ENCODE measurements at places on chromosomes 11 and 22.

DNA sequence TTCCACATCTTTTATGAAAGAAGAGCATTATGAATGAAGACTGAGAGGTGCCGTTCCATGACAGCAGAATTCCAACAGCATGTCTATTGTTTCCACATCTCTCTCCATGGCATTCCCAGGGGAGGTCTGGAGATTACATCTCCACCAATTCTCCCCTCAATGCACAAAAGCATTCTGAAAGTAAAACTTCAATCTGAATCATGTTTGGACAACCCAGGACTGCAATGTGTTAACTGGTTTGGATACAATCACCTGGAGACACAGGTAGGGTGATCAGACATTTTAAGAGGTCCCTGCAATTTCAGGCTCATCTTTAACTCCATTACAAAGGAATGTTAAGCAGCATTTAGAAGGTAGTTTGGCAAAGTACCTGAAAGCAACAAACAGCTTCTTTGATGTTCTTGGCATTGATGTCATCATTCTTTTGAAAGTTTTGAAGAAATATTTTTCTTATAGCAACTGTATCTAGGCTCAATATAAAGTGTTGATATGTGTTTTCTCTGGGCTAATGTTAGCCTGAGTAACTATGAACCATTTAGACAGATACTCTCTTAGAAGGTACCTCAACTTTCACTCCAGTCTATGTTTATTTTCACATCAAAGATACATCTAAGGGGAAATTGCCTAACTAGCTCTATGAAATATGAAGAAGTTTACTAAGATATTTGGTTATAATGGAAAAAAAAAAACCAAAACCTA is 181.4 kb upstream of the MTMR2 start:
- no peak for DNase-seq

DNA sequence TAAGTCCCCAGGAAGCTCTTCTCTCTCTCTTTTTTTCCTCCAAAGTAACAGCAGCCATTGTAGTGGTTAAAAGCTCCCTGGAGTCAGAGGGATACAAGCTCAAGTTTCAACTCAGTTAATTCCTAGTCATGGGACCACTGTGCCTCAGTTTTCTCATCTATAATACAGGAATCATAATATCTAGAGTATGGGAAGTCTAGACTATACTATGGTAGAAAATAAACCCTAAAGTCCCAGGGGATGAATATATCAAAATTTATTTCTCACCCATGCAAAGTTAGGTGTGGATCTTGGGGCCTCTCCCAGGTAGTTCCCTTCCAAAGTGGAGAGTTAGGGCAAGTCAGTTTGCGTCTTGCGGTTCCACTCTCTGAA is 33.7 kb downstream of the C11orf58 start:
- DNase-seq, result no peak

DNA sequence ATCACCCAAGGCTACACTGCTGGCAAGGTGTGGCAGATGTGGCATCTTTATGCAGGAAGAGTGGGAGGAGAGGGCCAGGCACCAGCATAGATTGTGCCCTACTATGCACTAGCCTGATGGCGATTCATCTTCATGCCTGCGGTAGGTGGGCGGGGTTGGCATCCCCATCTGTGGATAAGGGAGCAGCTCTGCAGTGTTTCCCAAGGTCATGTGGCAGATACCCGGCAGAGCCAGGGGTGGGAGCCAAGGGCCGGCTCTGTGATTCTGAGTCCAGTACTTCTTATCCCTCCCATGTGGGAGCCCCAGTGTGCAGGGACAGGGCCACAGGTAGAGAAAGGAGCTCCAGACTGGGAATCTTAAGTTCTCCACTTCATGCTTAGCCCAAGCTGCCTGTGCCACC is 20.0 kb downstream of the CD82 start:
- DNase-seq, result no peak

GRCh38 chr22:33746501-33746928 is 173.8 kb downstream of the LARGE1 start:
- no peak for DNase-seq

DNA sequence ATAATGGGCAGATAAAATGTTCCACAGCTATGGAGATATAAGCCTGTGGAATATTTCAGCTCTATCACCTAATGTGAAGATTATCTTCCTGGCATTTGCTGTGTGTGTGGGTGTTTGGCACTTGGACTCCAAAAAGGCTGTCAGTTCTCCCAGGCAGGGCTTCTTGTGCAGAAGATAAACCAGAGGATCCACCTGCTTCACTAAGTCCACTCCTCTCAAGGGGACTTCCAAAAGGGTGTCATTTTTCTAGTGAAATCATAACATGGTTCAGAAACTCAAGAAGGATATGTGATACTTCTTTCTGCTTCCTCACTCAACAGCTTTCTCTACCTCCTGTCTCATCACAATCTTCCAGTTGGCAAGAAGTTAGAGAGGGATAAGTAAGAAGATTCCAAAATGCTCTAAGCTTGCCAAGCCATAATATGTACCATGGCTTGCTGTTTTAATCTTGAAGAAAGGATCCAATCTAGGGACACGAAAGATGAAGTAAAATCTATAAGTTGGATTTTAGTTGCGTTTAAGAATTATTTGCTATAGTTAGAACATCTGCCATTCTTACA is 206.2 kb upstream of the MTMR2 start:
- DNase-seq, result no peak

- no peak for DNase-seq
These were observed 5.4 kb downstream of the FJX1 start for GRCh38 chr11:35623621-35624168.

GRCh38 chr22:46587492-46588278 is 32.5 kb upstream of the GRAMD4 start:
- DNase-seq, result no peak

DNA sequence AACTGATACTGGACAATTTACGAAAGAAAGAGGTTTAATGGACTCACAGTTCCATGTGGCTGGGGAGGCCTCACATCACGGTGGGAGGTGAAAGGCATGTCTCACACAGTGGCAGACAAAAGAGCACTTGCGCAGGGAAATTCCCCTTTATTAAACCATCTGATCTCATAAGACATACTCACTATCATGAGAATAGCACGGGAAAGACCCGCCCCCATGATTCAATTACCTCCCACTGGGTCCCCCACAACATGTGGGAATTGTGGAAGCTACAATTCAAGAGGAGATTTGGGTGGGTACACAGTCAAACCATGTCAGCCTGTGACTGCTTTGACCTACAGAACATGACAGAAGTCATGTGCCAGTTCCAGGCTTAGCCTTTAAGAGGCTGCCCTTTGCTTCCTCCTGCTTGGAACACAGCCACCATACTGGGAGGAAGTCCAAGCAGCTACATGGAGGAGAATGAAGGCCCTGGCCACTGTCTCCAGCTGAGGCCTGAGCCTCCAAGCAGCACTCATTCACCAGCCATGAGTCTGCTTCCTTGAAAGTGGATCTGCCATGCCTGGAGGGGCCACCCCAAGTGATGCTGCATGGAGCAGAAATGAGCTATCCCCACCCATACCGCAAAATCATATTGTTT is 10.9 kb upstream of the GAL start:
- DNase-seq, result no peak

- no peak for DNase-seq
These were observed 40.2 kb upstream of the CELSR1 start for GRCh38 chr22:46577368-46578249.

DNA sequence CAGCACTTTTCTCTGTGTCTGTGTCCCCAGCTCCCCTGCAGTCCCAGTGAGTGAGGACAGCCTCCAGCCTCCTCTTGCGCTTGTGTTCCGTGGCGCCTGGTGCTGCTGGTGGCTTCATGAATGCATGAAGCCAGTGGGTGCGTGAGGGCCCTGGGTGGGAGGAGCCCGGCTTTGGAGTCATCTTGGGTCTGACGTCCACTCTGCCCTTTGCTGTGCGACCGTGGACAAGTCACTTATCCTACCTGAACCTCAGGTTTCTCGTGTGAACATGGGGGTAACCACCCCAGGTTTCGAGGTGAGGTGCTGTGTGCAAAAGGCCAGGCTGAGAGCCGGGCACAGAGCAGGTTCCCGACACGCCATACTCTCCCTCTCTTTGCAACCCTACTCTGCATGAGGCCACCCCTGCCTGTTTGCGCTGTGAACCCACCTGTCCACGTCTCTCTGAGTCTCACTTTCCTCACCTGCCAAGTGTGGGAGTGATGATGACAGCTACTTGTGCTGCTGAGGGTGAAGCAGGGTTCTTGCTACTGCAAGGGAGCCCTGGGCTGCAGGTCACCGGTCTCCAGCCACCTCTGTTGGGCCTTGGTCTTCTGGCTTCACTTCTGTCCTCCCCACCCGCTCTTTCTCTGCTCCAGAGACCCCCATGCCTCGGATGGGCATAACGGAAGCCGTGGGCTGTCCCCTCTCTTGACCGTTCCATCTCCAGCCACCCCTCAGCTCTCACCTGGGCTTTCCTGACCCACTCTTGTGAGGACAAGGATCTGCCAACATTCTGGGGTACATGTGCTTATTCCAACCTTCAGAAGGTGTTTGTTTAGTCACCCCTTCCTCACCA is 537.6 kb downstream of the TBC1D22A start:
- no peak for DNase-seq

DNA sequence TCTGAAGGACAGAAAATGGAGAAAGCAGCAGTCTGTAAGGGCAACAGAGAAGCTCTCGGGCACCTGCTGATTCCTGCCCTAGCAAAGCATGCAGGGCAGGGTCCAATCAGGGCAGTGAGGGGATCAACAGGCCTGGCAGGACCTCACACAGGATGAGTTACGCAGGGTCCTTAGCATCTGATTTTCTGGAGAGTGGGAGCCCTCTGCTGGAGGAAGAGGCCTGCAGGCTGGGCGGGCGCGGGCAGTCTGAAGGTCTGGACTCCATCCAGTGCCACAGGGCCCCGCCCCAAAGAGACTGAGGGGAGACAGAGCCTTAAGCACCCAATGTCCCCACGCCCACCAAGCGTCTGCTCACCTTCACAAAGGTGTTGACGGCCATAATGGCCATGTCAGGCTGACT is 28.9 kb downstream of the AP1B1 start:
- DNase-seq, result no peak

DNA sequence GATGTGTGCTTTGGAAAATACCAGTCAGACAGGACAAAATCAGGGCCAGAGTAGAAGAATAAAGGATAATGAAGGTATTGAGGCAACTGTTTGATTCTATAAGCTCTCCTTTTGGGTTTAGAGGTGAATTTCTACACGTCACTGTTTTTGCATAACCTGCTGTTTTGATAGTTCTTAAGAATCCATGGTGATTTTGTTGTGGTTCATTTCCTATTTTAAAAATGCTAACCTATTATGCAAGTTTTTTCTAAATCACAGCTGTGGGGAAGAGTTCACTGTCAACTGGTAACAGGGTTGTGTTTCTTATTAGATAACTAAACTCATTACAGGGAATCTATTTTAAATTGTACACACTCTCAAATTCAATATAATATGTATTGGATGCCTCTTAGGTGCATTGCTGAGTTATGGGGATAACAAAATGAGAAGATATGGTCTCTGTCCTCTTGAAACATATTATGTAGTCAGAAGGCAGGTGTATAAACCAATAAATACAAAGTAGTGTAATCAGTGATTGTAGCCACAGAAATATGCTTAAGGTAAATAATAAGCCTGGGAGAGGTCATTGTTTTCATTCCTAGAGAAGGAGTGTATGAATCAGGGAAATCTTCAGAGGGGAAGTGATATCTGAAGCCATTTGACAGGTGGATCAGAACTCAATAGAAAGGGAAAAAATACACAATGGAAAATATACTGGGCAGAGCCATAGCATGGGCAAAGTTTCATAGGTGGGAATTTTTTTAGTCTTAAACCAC is 192.5 kb downstream of the FAT3 start:
- DNase-seq, result no peak

GRCh38 chr11:115459563-115459962 is 44.7 kb downstream of the CADM1 start:
- no peak for DNase-seq

GRCh38 chr11:9302448-9302847 is 11.9 kb downstream of the TMEM41B start:
- DNase-seq, result no peak

- DNase-seq, result no peak
These were observed 876.9 kb upstream of the RAG2 start for GRCh38 chr11:37474889-37475288.

DNA sequence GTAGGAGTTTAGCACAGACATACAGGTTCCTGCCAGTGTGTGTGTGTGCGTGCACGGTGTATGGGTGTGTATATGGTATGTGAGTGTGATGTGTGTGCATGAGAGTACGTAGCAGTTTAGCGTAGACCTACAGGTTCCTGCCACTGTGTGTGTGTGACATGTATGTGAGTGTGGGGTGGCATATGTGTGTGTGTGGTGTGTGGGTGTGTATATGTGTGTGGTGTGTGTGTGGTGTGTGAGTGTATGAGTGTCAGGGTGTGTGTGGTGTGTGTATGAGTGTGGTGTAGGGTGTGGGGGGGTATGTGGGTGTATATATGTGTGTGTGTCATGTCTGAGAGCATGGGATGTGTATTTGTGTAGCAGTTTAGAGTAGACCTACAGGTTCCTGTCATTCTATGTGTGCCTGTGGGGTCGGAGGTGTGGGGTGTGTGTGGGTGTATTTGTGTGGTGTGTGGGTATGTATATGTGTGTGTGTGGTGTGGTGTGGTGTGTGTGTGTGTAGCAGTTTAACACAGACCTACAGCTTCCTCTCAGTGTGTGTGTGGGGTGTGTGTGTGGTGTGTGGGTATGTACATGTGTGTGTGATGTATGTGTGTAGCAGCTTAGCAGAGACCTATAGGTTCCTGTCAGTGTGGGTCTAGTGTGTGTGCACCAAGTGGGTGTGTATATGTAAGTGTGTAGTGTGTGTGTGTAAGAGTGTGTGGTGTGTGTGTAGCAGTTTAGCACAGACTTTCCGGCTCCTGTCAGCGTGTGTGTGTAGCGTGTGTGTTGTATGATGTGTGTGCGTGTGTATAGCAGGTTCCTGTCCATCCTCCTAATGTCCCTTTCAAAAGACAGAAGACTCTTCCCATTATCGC is 31.8 kb upstream of the TBCEL start:
- no peak for DNase-seq

DNA sequence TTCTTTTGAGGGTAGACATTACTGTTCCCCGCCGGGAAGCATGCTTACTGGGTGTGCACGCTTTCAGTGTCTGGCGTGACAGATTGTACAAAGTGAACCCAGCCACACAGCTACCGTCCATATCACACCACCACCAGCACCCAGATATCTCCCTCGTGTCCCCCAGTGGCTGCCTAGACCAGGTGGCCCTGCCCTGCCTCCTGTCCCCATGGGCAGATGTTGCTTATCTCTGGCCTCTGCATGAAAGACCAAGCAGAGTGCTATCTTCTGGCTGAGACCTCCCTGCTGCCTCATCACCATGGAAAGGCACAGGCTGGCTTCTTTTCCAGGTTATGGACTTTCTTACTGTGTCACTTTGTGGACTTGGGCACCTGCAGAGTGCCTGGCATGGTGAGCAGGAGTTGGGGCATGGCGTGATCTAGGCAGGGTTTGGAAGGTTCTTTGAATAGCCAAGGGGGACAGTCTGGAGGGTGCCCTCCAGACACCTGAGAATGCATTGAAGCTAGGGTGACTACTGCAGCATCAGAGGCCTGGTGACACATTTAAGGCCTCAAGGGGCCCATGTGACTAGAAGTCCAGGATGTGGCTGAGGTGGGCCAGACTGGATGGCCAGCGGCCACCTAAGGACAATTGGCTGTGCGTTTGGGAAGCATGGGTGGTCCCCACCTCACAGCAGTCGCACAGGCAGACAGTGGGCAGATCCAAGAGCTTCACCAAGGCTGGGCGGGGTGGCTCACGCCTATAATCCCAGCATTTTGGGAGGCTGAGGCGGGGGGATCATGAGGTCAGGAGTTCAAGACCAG is 4.7 kb downstream of the TANGO2 start:
- no peak for DNase-seq

GRCh38 chr22:48563966-48564330 is 1263.7 kb downstream of the BRD1 start:
- DNase-seq, result no peak

- DNase-seq, result no peak
These were observed 796 bp upstream of the YIF1A start for GRCh38 chr11:66289548-66290329.
